ENCODE measurements at places on chromosomes 7 and 10.
A peak's percentile ranks its signal among the peaks of the same experiment; 100 is the strongest.

- no peak for DNase-seq
Measured at GRCh38 chr7:132942701-132943100, 139.2 kb downstream of the CHCHD3 start.

GRCh38 chr7:6500691-6501090, 50.6 kb downstream of the GRID2IP start:
- DNase-seq = no peak

- peak; percentile 29 for DNase-seq
Measured at GRCh38 chr10:132904181-132904813, 38.1 kb downstream of the CFAP46 start.

DNA sequence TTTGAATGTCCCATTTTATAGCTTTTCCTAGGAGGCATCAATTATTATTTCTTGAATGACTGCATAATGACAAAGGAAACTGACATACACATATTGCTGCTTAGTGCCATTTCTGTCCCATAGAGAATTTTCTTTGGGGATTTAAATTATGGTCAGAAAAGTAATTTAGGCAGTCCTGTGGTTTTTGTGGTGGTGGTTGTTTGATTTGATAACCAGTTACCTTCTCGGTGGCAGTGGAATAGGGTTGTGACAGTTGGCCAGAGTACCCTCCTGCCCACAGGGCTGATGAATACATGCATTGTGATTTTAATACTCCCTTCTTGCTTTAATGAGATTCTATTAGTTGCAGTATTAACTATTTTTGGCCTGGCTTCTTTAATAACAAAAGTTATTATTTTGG, 6.6 kb upstream of the SGCE start:
- DNase-seq = no peak

DNA sequence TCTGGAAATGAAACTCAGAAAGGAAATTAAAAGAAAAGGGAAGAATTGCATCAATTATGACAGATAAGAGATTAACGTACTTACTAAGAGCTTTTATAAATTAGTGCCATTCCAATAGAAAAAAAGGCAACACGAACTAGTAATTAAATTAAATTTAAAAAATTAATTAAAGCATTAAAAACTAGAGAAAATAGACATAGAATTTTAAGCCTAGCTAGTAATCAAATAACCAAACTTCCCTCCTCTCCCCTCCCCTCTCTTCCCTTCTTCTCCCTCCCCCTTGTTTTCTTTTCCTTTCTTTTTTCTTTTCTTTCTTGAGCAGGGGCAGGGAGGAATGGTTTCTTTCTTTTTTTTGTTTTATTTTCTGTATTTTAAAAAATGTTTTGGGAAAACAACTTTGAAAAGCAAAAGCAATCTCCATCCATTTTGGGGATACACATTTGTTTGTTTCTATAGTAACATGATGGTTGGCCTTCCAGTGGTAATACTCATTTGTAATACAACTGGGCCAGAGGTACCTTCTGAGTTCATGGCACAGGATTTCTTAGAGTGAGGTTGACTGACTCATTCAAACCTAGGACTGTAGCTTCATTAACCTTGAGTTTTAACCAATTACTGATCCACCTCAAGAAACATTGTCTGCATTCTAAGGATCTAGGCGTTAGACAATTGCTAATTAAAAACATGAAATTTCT, 132.6 kb downstream of the ST7 start:
- no peak for DNase-seq

DNA sequence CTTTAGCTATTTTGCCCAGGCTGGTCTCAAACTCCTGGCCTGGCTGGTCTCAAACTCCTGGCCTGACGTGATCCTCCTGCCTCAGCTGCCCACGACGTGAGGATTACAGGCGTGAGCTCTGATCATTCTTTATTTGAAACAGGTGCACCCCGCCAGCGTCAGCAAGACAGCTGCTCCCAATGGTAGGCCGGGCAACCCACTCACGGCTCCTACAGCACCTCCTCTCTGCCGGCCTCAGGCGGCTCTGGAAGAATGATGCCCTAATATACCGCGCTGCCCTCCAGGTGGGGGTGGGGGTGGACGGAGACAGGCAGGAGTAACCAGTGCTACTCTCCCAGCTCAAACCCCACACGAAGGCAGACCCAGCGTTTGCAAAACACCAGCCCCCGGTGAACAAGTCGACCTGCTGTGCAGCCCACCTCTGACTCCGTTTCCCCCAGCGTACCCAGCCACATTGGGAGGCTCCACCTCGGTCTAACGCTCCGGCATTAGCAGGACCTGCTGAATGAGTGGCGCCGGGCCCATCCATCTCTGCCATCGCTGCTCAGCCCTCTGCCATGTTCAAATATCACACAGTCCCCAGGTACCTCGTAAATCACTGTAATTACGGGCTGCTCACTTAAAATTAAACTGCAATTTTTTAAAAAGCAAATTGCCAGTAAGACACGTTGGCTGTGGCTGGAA, 148.6 kb downstream of the ELFN1 start:
- no peak for DNase-seq

GRCh38 chr7:2030475-2031450, 202.0 kb downstream of the MAD1L1 start:
- no peak for DNase-seq

GRCh38 chr7:117163101-117163500, 159.8 kb downstream of the WNT2 start:
- DNase-seq = no peak

GRCh38 chr7:74236284-74236683, 17.9 kb downstream of the RFC2 start:
- no peak for DNase-seq

GRCh38 chr7:132548489-132549078, 27.7 kb downstream of the PLXNA4 start:
- no peak for DNase-seq

- no peak for DNase-seq
Measured at GRCh38 chr10:129744134-129745111, 219.7 kb downstream of the EBF3 start.

Data from HCT116 (cell line).